8988T (cell line): ENCODE measurements at places on chromosomes 6 and 20.

DNA sequence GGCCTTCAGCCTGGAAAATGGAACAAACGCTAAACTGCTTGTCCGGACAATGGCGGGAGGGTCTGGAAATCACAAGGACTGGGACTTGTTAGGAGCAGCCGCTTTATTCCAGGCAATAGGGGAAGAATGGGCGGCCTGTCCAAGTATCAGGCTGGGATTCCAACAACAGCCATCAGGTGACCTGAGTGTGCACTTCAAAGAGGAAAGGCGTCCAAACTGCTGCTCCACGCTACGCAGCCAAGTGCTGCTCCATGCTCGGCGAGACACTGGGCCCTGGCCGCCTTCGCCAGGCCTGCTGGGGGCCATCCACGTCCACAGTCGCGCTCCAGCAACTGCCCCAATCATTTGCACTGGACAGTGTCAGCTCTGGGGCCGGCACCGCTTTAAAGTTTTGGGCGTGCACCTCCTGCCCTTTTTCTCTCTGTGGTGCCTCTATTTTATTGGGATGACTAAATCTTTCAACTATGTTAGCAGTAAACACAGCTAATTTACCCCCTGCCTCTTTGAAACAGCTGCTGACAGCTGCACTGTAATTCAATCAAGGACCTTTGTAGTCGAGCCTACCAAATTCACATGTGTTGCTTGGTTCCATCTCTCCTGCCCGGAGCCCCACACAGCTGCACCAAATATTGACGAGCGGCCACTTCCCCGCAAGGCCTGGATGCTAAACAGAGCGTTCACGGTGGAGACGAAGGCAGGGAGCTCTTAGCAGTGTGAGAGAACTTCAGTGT lies 98.3 kb downstream of the BMP7 start:
- no peak for DNase-seq

GRCh38 chr20:7765221-7765620 lies 175.0 kb downstream of the HAO1 start:
- no peak for DNase-seq

DNA sequence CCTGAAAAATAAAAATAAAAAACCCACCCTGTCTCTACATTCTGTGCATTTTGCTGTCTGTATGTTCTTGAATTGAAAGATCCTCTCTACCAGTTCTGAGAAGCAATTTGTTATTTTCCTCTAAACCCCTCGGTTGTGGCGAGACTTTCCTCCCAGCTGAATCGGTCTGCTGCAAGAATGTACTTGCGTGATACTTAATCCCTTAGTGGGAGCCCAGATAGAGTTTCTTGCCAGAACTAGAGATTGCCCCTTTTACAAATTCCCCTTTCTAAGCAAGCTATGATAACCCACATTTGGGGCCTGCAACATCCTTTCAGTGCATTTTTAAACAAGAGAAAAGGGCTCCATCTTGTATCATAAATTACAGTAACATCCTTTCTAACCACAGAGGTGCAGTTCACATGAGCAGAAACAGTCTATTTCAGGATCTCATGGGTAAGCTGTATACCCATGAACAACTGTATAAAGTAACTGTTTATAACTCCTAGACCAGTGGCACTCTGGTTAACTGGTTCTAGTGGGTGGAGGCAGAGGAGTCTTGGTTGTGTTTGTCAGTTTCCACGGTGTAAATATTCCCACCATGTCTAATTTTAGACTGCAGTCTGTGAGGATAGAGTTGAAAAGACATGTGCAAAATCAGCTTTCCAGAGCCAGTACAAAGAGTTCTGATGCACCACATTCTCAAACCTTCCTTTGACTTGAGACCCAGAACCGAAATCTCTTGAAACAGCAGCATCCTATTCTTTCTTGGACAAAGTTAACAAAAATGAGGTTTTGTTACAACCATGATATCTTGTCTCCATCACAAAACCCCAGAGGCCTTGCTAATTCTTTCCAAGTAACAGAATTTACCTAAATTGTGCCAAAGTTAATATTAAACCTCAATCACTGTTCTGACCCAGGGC lies 113.1 kb upstream of the ZNF217 start:
- DNase-seq: no peak

DNA sequence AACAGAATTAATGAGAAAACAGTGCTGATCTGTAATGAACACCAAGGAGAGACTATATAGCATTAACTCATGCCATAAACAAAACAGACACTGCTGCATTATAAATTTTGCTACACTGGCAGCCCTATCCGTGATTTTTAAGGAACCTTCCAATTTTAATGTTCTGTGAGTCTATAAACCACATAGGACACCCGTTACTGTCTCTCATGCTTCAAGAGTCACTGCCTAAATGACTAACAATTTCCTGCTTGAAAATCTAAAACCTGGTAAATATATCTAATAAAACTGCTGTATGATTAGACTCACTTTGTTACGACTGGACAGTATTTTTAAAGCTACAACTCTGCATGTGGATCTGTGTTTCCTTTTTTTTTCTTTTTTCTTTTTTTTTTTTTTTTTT lies 8.7 kb downstream of the CHD6 start:
- DNase-seq: no peak

GRCh38 chr6:108565893-108566292 lies 5.2 kb downstream of the FOXO3 start:
- DNase-seq: no peak

GRCh38 chr6:74044417-74045096 lies 348.6 kb downstream of the CD109 start:
- DNase-seq: no peak

DNA sequence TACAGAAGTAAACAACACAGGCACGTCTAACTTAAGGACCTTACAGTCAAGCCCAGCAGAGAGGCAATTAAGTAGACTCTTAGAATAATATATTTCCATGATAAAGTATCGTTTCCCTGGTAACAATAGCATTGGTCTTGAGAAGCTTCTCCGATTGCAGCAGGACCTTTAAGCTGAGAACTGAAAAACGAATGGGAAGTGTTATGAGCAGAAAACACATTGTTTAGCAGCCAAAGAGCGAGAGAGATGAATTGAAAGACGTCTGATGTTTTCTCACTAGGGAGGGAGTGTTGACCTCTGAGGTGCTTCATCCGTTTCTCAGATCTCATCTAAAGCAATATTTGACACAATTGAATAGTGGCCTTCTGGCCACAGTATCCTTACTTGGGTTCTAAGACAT lies 855 bp downstream of the BYSL start:
- DNase-seq: no peak

- DNase-seq: no peak
These were observed 27.1 kb downstream of the ID4 start for GRCh38 chr6:19864285-19864684.
